H7 (cell line): ENCODE measurements at places on chromosomes 3 and 15. TPM values are rescaled to one million over a fixed set of nuclear protein-coding genes. Genes with fewer than 3 reads are reported as not detected.

Gene ITIH1
- total RNA-seq: not detected in 2 replicates

Gene MYL3
- 3.0 and 4.1 TPM in 2 replicates for total RNA-seq

DNA sequence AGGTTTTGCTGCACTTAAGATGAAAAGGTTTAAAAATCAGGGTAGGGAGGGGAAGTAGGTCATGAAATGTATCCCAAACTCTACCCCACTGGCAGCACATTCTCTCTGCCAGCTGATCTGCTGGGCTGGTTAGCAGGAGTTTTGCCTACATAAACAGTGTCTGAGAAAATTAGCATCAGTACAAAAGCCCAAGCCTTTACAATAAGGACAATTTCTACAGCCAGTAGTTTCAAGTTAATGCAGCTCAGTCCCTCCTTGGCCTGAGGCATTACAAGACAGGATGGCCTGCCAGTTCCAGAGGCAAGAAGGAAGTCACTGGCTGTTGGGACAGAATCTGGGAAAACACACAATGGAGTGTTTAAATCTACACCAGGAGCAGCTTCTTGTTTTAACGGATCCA is 32.8 kb downstream of the NCEH1 start:
- no peak for DNase-seq

DNA sequence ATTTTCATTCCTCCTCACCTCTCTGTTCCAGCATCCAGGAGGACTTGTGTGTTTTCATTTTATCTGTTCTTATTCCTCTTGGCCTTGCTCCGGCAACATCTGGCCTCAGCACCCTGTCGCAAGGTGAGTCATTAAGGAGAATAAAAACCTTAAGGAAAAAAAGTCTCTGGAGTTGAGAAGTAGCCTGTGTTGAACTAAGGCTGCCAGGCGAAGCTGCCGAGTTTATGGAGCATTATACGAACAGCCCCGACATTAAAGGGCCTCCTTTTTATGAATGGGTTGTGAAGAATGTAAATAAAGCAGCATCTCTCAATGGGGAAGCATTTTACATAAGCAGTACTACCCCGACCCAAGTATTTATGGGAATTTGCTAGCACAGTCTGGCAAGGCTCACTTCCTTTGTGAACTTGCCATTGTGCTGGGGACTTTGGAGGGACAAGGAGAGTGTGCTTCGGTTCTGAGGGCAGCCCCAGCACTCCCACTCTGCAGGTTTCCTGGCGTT is 4.7 kb downstream of the BAHD1 start:
- DNase-seq: peak; percentile 62

GRCh38 chr3:31567036-31567435 is 34.3 kb downstream of the STT3B start:
- peak; percentile 18 for DNase-seq

DNA sequence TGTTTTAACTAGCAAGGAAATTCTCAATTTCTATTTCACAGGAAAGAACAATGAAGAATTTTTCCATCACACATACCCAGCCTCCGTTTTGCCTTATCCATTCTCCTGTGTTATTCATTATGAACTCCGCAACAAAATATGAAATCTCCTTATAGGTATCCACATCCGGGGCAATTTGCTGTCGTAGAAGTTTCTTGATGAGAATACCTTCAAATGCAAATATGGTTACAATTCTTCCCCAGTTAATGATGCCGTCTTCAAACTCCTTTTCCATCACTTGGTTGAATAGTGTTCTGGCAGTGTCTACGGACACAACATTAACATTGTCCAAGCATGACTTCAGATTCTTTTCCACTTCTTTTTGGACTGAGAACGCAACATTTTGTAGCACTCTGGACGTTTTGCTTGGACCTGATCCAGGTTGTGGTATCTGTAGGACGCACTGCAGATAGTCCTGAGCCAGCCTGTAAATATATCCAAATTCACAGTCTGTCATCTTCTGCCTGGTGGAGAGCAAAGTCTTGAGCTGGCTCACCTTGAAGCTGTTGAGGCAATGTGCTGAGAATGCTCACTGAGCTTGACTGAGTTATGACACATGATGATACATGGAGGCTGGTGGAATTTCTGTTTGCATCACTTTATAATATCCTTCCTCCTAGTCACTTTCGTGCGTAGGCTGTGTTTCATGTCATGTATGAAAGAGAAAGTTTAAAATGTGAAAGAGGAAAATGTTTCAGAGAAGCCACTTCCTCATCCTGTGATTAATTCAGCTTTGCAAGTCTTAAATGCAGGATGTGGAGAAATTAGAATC is at the start of gene BCL2A1:
Gene BCL2A1, minus strand, starts transcription at position 573 of the 811 bp plus-strand sequence. Its CDS starts 77 bp downstream, at position 496.
- DNase-seq: no peak

Gene GDPGP1
- total RNA-seq: 5.2 and 5.8 TPM in 2 replicates

DNA sequence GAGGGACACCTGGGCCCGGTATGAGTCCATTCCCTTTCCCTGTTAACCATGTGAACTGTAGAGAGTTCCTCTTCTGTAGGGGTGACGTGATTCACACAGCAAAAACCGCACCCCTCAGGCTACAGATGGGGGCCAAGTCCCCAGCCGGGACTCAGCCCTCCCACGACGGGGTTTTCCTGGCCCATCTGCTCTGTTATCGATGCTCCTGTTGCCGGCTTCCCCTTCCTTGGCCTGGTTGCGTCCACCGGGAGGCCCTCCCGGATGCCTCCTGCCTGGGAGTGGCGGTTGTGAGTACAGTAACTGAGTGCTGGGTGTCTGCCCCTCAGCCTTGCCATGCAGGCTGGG is 817 bp upstream of the PLXNA1 start:
- DNase-seq: no peak

- DNase-seq: no peak
Observed at GRCh38 chr3:47295322-47295721, 12.6 kb downstream of the KLHL18 start.

DNA sequence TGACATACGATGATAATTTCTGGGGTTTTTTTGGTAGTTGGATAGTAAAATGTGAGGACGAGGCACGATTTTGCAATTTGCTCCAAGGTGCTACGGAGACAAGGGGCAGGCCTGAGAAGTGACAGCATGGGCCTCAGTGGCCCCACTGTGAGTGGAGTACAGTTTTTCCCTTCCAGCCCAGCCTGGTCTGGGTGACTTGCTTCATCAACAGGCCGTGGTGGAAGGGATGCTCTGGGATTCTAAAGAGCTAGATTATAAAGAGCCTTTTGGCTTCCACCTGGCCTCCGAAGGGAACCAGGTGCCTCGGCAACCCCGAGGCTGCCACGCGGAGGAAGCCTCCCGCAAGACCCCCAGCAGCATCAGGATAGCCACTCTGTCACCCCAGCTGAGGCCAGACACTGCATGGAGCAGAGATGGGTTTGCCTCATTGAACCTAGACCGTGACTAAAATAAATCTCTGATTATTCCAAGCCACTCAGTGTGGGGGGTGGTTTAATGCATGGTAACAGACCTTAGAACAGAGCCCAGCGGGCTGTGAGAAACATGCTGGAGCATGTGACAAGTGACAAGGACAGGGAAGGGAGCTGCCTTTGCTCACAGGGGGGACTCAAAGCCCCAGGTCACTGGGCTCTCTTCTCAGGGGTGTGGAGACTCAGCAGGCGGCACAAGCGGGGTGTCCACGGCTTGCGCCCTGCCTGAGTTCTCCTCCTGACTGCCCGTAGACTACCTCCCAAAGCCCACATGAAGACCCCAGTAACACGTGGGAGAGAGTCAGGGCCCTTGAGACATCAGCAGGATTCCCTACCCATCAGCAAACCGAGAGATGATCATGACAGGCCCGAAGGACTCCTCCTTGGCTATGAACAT is 22.6 kb upstream of the SLC41A3 start:
- peak; percentile 36 for DNase-seq

- no peak for DNase-seq
Observed at GRCh38 chr3:173921732-173922131, 524.2 kb downstream of the NLGN1 start.

DNA sequence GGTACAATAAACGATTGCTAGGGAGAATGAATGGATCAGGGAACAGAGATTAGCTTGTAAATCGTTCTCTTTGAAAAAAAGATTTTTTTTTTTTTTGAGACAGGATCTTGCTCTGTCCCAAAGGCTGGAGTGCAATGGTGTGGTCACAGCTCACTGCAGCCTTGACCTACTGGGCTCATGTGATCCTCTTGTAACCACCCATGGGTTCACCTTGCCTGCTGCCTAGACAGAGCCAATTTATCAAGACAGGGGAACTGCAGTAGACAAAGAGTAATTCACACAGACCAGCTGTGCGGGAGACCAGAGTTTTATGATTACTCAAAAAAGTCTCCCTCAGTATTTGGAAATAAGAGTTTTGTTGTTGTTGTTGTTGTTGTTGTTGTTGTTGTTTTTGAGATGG is 39.6 kb downstream of the METTL6 start:
- no peak for DNase-seq

Gene FGF7
- not detected in 2 replicates for total RNA-seq

GRCh38 chr3:52204337-52205073 is 6.5 kb downstream of the ALAS1 start:
- DNase-seq: no peak

Gene KLF15
- total RNA-seq: 8.5 and 10.5 TPM in 2 replicates

DNA sequence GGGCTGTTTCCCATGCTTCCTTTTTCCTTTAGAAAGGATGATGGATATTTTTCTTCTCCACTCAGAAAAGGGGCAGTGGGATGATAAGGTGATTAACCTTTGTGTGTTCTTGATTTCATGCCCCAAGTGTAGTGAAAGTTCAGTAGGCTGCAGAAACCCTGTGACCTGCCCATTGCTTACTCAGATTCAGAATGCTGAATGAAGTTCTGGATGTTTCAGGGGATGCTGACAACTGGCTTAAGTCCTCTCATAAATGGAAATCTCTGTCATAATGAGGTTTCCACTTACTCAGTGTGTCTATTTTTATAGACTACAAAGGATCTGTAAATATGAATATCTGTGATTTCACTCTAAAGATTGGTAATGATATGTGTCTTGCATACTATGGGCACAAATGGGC is 471.3 kb upstream of the TPRG1 start:
- no peak for DNase-seq

Gene CELSR3
- 14.3 and 18.7 TPM in 2 replicates for total RNA-seq

Gene PPP1R14D
- total RNA-seq: not detected in 2 replicates

- no peak for DNase-seq
Observed at GRCh38 chr15:100229181-100230163, 112.3 kb downstream of the ADAMTS17 start.

GRCh38 chr3:191476066-191476772 is 15.3 kb downstream of the PYDC2 start:
- DNase-seq: no peak

DNA sequence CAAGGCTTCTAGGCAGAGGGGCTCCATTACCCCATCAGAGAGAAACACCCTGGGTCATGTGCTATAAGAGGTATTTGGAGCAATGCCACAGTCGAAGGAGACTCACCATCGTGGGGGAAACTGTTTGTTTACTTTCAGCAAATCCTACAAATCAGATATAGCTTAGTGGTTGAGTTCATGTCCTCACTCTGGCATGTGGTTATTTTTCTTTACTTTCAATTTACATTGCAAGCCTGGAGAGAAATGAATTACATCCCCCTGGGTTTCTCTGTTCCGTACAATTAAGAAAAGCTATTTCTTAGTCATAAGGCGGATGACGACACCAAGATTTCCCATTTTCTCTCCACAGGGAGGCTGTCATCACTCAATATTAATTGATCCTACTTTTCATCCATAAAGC is 36.9 kb downstream of the RFTN1 start:
- no peak for DNase-seq

DNA sequence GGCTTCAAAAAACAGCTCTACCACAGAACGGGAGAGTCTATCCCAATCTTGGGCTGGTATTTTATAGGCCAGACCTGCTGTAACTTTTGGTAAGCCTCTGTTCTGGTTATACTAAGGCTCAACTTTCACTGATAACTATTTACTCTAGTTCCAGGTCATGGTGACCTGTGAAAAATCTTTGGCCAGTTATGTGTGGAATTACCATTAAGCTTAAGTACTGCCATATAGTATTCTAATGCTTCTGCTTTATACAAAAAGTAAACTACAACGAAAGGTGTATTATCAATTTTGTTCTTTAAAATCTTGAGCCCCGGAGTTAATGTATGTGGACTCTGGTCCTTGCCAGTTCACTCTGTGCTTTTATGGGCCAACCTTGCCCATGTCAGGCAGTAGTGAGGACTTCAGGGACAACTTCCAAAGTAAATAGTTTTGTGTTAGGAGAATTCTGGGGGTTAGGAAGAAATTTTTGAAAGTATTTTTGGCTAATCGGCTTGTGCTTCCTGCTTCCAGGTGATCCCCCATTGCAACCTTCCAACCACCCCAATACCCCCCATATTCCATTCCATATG is 6.4 kb downstream of the SIAH2 start:
- no peak for DNase-seq

GRCh38 chr15:90044916-90045371 is 43.8 kb downstream of the ZNF710 start:
- DNase-seq: no peak

- no peak for DNase-seq
Observed at GRCh38 chr3:117696851-117697407, 987.4 kb downstream of the TUSC7 start.

Gene LIPC
- total RNA-seq: not detected in 2 replicates

- DNase-seq: no peak
Observed at GRCh38 chr3:168878655-168879054, 782.9 kb upstream of the GOLIM4 start.

DNA sequence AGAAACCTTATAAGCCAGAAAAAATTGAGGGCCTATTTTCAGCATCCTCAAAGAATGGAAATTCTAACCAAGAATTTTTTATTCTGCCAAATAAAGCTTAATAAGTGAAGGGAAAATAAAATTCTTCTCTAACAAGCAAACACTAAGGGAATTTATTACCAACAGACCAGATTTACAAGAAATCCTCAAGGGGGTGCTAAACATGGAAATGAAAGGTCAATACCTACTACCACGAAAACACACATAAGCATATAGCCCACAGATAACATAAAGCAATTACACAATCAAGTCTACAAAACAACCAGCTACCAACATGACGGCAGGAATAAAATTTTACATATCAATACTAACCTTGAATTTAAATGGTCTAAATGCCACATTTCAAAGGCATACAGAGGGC is 883.5 kb downstream of the SI start:
- DNase-seq: no peak

Gene C15orf39
- 35.9 and 37.1 TPM in 2 replicates for total RNA-seq

GRCh38 chr15:84833447-84834228 is 16.5 kb downstream of the ALPK3 start:
- DNase-seq: no peak

Gene USP13
- total RNA-seq: 10.5 and 12.4 TPM in 2 replicates

Gene ZCWPW2
- 0.28 and 0.48 TPM in 2 replicates for total RNA-seq

Gene SLC22A13
- total RNA-seq: 0.11 and 0.24 TPM in 2 replicates

Gene GOLGA6L26
- not detected in 2 replicates for total RNA-seq

Gene CCDC13
- 0.48 TPM in 1 of 2 replicates, not detected in the other for total RNA-seq

Gene CCDC54
- total RNA-seq: not detected in 2 replicates
